SW 1271 (cell line): ENCODE measurements at places on chromosomes 5 and 9.

DNA sequence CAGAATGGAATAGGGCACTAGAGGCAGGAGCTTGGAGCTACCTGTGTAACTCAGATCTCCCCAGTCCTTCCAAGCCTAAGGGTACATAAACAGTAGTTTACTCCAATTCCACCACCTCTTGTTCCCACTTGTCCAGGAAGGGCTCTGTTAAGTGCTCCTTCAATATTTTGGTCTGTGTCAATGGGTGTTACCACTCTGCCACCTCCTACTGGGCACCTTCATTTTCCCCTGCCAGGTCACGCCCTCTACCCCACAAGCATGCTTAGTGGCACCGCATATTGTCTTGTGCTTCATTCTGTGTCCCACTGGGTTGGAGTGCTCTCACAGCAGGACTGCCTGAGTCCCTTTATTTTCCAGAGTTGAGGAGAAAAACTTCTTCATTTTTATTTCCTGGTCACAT lies 459.8 kb downstream of the ARHGEF28 start:
- DNase-seq, result no peak

GRCh38 chr9:128898382-128898781 lies 16.4 kb downstream of the LRRC8A start:
- no peak for DNase-seq

GRCh38 chr5:131266370-131267060 lies 2.7 kb downstream of the CDC42SE2 start:
- no peak for DNase-seq

DNA sequence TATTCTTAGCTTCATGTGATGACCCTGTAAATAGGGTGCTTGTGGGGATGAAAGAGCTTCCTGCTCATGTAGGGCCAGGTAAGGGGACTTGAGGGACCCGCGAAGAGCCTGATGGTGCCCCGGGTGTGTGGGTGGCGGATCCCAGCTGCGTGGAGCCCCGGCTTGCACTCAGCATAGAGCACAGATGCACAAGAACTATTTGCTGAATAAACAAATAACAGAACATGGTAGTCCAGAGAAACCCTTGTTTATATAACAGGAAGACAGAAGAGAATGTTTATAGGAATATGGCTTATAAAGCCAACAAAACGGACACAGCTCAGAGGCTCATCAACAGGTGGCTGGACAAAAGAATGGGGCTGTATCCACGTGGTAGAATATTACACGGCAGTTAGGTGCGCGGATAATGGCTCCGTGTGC lies 106.9 kb upstream of the COL5A1 start:
- DNase-seq, result no peak

GRCh38 chr5:163508753-163509152 lies 3.3 kb downstream of the MAT2B start:
- peak; percentile 66 for DNase-seq

DNA sequence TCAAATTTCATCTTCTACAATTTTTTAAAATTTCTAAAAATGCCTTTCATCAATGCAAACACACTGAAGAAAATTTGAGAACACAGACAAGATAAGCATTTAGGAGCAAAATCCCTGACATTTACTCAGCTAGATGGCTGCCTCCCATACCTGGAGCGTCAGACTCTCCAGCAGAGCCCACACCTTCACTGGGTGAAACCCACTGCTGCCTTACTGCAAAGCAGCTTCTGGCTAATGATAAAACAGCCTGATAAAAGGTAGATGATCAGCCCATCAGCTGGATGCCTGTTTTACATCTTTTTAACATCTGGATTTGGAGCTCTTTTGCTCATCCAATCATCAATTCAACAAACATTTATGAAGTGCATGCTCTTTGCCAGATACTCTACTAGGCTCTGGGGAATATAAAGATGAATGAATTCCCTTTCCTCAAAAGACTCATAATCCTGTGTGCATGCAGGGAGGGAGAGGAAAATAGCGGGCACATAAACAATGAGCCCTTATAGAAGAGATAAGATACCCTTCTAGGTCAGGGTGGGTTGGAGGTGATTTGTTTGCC lies 271.2 kb downstream of the SAXO1 start:
- no peak for DNase-seq

DNA sequence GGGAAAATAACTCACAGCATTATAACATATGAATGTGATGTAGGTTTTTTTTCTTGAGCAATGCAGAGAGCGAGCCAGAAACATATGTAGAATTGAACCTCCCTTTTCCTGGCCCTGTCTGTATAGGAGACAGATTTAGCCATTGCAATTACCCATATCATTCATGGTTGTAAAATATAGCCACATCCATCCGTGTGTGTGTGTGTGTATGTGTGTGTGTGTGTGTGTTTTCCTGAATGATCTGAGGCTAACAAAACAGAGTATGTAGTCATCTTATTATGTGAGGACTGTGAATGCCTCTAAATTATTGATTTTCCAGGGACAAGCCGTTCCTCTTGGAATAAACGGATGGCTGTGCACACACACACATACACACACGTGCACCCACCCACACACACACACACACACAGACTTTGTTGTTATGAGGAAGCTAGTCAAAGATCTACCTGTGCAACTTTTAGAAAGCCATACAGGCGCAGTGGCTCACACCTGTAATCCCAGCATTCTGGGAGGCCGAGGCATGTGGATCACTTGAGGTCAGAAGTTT lies 11.7 kb upstream of the DENND1A start:
- no peak for DNase-seq

GRCh38 chr5:149959406-149960236 lies 937 bp upstream of the SLC26A2 start:
- peak; percentile 90 for DNase-seq

DNA sequence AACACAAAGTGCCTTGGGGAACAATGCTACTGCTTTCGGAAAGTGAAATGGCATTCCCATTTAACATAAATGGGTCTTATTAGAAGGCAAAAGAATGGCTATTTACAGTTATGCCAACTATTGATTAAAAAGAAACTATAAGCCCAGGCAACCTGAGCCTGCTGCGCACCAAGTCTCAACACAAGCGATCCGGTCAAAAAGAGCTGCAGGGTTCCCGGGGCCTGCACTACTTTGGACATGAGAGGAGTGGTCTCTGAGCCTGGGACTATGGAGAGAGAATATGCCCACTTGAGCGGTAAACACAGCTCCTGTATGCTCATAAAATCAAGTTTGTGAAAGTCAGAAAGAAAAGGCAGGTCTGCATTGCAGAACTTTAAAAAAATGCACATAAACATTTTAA lies 660.7 kb downstream of the EFNA5 start:
- no peak for DNase-seq

DNA sequence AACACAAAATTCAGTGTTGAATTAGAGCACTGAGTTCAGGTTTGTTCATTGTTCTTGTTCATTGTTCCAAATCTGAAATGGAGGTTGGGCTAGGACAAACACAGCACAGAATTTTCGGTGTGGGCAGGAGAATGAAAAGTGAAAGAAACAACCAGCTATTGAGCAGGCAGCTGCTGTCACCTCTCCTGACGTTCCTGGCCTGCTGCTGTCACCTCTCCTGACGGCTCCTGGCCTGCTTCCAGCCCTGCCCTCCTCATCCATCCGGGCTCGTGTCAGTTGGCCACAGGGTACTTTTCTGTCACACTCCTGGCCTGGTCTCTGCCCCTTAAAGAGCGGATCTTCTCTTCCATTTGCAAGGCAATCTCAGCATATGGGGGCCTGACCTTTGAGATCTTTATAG lies 45.2 kb upstream of the CKMT2 start:
- no peak for DNase-seq

GRCh38 chr5:156354571-156354970 lies 27.6 kb downstream of the SGCD start:
- no peak for DNase-seq

DNA sequence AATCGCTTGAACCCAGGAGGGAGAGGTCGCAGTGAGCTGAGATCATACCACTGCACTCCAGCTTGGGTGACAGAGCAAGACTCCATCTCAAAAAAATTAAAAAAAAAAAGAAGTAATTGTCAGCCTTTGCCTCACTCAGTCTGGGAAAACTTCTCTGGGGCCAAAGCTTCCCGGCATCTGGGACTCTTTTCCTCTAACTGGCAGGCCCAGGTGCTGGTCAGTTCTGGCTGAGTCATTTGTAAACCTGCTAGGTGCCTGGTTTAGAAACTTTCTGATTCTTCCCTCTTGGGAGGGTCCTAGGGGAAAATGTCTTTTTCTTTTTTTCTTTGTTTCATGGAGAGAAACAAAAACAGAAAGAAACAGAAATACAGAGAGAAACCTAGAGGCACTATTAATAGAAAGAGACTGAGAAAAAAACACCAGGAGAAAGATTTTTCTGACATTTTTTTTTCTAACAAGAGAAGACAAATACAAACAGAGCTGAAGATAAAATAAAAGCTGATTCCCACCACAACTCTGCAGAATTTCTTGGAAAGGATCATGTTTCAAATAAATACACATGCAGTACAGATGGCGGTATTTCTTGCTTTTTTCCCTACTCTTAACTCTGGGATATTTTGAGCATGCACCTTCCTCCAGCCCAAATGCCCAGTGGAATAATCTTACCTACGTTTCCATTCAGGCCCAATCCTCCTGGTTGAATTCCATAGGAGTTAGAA lies 22.1 kb upstream of the UBAP2 start:
- DNase-seq, result no peak

GRCh38 chr9:31702957-31703356 lies 681.5 kb upstream of the ACO1 start:
- DNase-seq, result no peak

GRCh38 chr9:106535439-106535838 lies 327.5 kb upstream of the ZNF462 start:
- DNase-seq, result no peak

DNA sequence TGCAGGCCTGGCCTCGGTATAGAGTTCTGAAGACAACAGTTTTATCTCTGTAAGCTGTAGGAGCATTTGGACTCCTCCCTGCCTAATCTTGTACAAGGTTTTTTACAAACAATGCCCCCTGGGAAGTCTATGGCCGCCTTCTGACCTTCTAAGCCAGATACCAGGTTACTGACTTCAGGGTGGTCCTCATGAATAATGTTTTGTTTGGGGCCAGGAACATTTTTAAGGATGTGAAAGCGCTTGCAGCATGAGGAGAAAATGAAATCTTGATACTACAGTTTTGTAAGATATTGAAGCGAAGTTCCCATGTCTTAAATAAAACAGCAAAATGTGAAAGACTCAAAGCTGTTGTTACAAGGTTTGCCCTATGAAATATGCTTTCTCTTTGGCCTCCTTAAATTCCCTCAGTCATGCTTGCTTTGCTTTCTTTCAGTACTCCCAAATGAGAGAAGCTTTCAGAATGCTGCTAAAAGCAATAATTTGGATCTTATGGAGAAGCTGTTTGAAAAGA lies 5.2 kb downstream of the ANKDD1B start:
- no peak for DNase-seq

DNA sequence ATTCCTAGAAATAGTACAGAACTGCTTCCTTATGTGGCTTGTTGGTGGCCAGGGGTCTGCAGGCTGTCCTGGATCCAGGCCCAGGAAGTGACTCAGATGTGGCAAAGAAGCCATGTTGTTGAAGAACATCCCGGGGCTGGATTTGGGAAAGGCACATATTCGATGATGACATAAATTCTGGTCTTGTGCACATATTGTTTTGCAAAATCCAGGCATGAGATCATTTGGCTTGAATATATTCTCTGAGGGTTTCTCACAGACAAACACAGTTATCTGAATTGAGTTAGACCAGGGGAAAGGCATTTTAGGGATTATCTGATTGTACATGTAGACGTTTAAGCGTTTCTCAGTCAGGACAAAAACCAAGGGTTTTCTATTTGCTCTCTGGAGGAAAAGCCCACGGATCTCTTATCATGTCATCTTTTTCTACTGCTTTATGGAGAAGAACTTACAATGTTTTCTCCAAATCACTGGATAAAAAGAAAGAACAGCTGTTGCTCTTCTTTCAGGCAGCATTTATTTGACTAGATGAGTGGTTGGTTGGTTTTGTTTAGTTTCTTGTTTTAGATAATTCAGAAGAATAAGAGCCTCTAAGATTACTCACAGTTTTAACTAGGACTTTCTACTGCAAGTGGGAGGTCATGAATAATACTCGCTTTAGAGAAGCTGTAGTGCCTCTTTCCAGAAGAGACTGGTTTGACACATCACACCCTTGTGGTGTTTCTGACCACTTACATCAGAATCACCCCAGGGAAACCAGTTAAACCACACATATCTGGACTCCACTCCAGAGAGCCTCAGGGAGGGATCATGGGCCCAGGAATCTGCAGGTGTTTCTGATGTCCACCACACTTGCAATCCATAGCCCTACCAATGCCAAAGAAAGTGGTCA lies 29.5 kb upstream of the LHFPL2 start:
- DNase-seq, result no peak

DNA sequence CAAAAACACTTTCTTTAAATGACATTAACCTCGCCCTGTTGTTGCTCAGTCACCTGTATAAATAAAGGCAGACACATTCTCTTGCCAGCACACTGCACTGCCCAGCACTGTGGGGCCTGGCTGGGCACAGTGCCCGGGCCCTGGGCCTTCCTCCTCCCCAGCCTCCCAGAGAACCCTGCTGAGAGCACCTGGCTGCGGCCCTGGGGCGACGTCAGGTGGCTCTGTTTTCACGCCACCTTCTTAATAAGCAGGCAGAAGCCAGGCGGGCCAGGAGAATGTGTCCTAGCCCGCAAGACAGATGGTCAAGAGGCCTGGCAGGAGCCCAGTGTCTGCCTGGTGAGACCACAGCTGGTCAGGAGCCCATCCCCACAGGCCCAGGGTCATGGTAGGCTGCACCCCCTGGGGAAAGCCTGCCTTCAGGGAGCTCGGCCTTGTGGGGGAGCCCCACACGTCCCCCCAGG lies 8.2 kb upstream of the AGPAT2 start:
- no peak for DNase-seq

GRCh38 chr5:120621339-120621738 lies 157.2 kb downstream of the PRR16 start:
- DNase-seq, result no peak

- DNase-seq, result no peak
These were observed 344.8 kb downstream of the CSNK1G3 start for GRCh38 chr5:123856766-123857165.

DNA sequence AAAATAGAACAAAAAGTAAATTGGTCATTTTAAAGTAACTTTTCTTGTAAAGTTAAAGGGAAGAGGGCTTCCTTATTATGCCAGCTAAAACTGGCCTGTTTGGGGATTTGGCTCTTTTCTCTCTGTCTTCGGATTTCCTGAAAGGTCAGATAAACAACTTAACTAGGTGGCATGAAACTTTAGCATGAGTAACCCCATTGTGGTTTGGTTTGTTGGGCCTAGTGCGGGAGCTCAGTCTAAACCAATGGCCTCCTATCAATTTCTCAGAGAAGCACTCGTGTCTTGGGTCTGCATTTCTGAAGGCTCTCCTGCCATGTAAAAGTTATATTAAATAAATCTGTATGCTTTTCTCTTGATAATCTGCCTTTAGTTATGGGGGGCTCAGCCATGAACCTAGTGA lies 48.5 kb upstream of the ANKH start:
- no peak for DNase-seq

GRCh38 chr5:15741591-15741990 lies 241.6 kb downstream of the FBXL7 start:
- DNase-seq, result no peak

GRCh38 chr5:35482167-35482755 lies 135.4 kb upstream of the SPEF2 start:
- no peak for DNase-seq

- DNase-seq, result no peak
These were observed 524.1 kb downstream of the TMEM38B start for GRCh38 chr9:106218427-106218826.
